Mesothelial cell of epicardium (in vitro differentiated cells): ENCODE measurements at places on chromosomes 16 and 17.
A peak's percentile ranks its signal among the peaks of the same experiment; 100 is the strongest.

- H3K27me3 ChIP-seq: no peaks in the 10 kb centered on the region
- H3K27ac ChIP-seq: peak overlapping the region; percentile 68
- DNase-seq: no peak
- no peak overlapping the region for H3K4me3 ChIP-seq
- H3K36me3 ChIP-seq: no peaks in the 10 kb centered on the region
Measured at GRCh38 chr17:19486351-19487023, 47.2 kb upstream of the SLC47A1 start.

- H3K4me1 ChIP-seq: no peaks in the 10 kb centered on the region
- H3K27ac ChIP-seq: no peak overlapping the region
- DNase-seq: no peak
- H3K27me3 ChIP-seq: no peaks in the 10 kb centered on the region
- no peak overlapping the region for H3K4me3 ChIP-seq
- H3K36me3 ChIP-seq: peaks cover 20% of the 10 kb centered on the region
Measured at GRCh38 chr17:42543190-42544079, 7.4 kb downstream of the NAGLU start.

GRCh38 chr16:46788891-46789474 lies 40.8 kb upstream of the MYLK3 start:
- no peak for DNase-seq
- no peak overlapping the region for H3K4me3 ChIP-seq
- H3K27me3 ChIP-seq: no peaks in the 10 kb centered on the region
- H3K4me1 ChIP-seq: peaks cover 14% of the 10 kb centered on the region
- H3K27ac ChIP-seq: no peak overlapping the region

DNA sequence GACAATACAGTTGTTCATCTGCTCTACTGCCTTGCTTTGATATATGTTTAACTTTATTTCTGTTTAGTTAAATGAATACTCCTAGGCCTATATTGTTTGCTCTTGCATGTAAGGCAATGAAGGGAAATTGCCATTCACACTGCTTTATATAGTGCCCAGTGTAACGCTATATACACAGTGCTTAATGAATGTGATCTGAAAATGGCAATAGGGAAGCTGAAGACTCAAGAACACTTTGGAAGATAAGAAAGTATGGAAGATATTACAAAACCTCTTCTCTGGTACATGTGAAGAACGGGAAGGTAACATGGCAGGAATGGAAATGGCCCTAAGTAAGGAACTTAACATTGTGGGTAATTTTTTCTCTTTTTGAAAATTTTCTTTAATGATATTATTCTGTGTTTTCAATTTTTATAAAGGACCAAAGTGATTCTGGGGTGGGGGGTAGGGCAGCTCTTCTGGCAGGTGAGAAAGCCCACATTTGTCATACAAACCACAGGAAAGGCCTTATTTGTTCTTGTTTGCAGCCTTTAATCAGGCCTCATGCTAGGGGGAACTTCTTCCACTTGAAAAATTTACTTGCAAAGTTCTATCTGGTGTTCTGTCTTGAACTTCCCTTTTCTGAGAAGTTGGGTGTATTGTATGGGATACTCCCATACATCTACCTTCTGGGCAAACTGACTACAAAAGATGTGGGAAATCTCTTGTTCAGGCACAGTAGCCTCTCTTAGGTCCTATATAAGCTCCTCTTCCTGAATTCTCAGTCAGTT lies 100.8 kb upstream of the CORO6 start:
- DNase-seq: no peak
- H3K27ac ChIP-seq: no peak overlapping the region
- peaks cover 7% of the 10 kb centered on the region for H3K36me3 ChIP-seq
- no peaks in the 10 kb centered on the region for H3K27me3 ChIP-seq
- peaks cover 16% of the 10 kb centered on the region for H3K4me1 ChIP-seq
- no peak overlapping the region for H3K4me3 ChIP-seq

DNA sequence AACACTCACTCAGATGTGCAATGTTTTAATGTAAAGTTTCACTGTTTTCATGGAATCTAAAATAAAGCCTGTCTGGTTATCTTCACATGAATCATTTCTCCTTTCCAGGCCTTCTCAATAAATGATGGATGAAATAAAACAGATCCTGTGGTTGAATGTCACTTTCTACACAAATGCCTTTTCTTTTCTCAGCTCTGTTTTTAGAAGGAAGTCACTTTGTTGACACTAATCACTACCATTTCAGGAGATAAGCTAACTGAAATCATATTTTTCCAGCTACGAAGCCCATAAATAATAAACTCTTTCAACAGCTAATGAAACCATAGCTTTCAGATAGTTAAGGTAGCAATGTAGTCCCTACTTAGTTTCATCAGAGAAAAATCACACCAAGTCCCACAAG lies 17.9 kb downstream of the NME2 start:
- H3K4me1 ChIP-seq: peaks cover 19% of the 10 kb centered on the region
- no peak for DNase-seq
- peak overlapping the region; percentile 4 for H3K27ac ChIP-seq

GRCh38 chr17:8393470-8394231 lies 4.0 kb downstream of the RNF222 start:
- no peaks in the 10 kb centered on the region for H3K36me3 ChIP-seq
- H3K4me3 ChIP-seq: no peak overlapping the region
- no peak for DNase-seq
- H3K27ac ChIP-seq: peak overlapping the region; percentile 12
- peaks cover 14% of the 10 kb centered on the region for H3K4me1 ChIP-seq

GRCh38 chr17:12231355-12231682 lies 210.6 kb downstream of the MAP2K4 start:
- no peak for DNase-seq
- H3K4me3 ChIP-seq: no peak overlapping the region
- no peaks in the 10 kb centered on the region for H3K36me3 ChIP-seq
- H3K27me3 ChIP-seq: no peaks in the 10 kb centered on the region
- peaks cover 27% of the 10 kb centered on the region for H3K4me1 ChIP-seq
- H3K27ac ChIP-seq: no peak overlapping the region

DNA sequence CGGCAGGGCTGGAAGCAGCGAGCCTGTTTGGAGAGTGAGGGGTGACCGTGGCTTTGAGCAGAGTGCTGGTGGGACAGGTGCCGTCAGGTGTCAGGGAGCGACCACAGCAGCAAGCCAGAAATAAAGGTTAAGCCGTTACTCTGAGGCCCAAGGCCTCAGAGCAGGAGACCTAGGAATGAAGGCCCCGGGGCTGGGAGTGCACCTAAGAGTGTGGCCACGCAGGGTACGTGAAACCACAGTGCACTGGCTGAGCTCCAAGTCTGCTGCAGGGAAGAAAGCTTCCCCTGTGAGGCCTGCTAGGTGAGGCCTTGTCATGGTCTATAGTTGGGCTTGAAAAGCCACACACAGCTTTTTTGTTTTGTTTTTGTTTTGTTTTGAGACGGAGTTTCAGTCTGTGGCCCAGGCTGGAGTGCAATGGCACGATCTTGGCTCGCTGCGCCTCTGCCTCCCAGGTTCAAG lies 8.7 kb downstream of the CLUAP1 start:
- no peaks in the 10 kb centered on the region for H3K27me3 ChIP-seq
- no peaks in the 10 kb centered on the region for H3K4me1 ChIP-seq
- peak overlapping the region; percentile 39 for H3K27ac ChIP-seq
- DNase-seq: no peak
- H3K36me3 ChIP-seq: peaks cover 44% of the 10 kb centered on the region
- no peak overlapping the region for H3K4me3 ChIP-seq

DNA sequence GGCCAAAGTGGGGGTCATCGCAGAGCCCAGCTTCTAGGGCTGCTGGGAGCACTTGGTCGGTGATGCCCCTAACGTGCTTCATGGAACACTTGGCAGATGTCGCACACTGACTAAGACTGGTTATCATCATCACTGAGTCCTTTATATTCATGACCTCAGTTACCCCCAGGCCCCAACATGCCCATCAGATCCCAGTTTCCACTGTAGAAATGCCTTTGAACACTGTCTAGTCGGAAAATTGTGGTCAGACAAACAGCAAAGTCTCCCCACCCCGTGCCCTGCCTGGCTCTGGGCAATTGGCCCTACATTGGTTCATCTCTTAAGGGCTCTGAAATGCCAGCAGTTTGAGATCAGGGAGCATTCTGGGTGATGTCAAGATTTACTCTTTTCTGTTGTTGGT lies 51.3 kb downstream of the NKD1 start:
- H3K4me3 ChIP-seq: no peak overlapping the region
- DNase-seq: no peak
- H3K36me3 ChIP-seq: peaks cover 2% of the 10 kb centered on the region
- no peaks in the 10 kb centered on the region for H3K27me3 ChIP-seq
- H3K27ac ChIP-seq: no peak overlapping the region

DNA sequence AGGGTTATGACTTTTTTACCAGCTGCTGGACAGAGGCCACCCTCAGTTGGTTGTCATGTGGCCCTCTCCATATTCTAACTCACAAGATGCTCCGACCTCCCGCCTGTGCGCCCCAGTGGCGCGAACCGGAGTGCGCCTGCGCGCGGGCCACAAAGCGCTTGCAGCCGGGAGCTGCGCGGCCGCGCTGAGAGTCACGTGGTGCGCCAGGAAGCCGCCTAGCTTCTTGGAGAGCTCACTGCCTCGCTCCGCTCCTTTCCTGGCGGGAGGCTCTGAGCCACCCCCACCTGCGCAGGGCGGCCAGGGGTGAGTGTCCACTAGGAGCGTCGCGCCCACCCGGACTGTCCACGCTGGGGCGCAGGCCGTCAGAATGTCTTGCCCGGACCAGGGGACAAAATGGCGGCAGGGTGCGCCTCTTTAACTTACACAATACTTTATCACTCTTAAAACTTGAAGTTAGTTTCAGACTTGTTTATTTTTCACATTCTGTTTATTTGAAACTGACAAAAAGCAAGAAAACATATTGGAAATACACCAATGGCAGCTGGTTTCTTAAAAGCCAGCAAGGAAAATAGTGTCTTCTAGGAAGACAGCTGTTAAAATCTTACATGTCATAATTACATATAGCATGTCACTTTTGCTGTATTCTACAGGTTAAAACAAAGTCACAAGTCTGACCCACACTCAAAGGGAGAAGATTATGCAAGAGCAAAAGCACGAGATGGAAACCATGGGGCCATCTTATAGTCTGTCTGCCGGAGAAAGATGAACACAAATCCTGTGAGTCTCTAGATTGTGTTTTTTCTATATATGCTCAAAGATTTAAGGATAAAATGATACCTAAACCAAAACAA lies 357.9 kb downstream of the CNTNAP4 start:
- no peak overlapping the region for H3K4me3 ChIP-seq
- H3K27me3 ChIP-seq: no peaks in the 10 kb centered on the region
- H3K27ac ChIP-seq: no peak overlapping the region
- H3K36me3 ChIP-seq: no peaks in the 10 kb centered on the region
- no peak for DNase-seq
- no peaks in the 10 kb centered on the region for H3K4me1 ChIP-seq

DNA sequence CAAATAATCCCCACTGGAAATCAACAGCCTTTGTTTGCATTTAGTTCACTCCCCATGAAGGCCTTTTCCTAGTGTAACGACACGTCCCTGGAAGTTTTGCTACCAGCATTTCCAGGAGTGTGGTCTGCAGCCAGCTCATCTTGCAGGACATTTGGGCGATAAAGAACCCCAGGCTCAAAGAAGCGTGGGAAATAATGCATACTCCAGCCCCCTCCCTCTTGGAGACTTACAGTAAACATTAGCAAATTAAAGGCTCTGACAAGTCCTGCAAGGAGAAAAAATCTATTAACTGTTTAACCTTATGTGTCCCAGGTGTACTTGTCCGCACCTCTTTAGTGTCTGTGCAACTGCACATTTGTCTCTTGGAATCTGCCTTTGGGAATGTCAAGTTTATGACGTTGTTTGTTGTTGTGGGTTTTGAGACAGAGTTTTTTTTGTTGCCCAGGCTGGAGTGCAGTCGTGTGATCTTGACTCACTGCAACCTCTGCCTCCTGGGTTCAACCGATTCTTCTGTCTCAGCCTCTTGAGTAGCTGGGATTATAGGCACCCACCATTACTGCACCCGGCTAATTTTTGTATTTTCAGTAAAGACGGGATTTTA lies 131.1 kb downstream of the ABCC1 start:
- H3K27ac ChIP-seq: no peak overlapping the region
- peaks cover 4% of the 10 kb centered on the region for H3K4me1 ChIP-seq
- H3K36me3 ChIP-seq: peaks cover 55% of the 10 kb centered on the region
- no peaks in the 10 kb centered on the region for H3K27me3 ChIP-seq

GRCh38 chr16:24988593-24989338 lies 26.4 kb downstream of the ARHGAP17 start:
- peak overlapping the region; percentile 79 for H3K27ac ChIP-seq
- H3K4me3 ChIP-seq: peak overlapping the region; percentile 39

GRCh38 chr17:49104511-49105074 lies 28.0 kb upstream of the B4GALNT2 start:
- DNase-seq: no peak
- H3K27ac ChIP-seq: no peak overlapping the region
- peaks cover 3% of the 10 kb centered on the region for H3K27me3 ChIP-seq
- H3K36me3 ChIP-seq: no peaks in the 10 kb centered on the region
- no peak overlapping the region for H3K4me3 ChIP-seq
- H3K4me1 ChIP-seq: peaks cover 10% of the 10 kb centered on the region

DNA sequence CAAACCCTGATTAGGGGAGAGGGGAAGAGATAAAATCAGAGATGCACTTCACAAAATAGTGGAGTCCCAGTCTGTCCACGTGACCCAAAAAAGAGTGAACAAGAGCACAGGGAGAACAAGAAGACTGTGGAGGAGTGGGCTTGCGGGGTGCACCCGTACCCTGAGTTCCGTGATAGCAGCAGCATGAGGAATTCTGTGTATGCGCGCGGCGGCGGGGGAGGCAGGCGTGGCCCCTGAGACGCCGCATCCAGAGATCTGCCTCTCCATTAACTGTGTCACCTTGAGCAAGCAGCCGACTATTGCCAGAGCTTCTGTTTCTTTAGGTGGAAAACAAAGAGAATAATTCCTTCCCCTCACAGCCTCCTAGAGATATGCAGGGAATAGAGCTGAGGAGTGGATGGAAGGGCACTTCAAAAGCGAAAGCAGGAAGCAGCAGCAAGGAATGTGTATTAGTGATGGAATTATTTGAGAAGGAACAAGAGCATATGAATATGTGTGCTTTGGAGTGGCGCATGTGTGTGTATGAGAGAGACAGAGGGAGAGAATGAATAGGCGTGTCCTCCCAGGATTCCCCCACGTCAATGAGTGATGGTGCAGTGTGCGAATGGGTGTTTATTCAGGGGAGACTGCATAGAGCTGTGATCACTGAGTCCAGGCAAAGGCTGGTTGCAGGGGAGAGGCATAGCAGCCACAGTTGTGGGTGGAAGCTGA lies 10.4 kb upstream of the SOX9 start:
- H3K27ac ChIP-seq: no peak overlapping the region
- H3K4me1 ChIP-seq: peaks cover 16% of the 10 kb centered on the region
- H3K4me3 ChIP-seq: no peak overlapping the region
- DNase-seq: no peak
